ENCODE measurements at places on chromosomes 16 and 17.

DNA sequence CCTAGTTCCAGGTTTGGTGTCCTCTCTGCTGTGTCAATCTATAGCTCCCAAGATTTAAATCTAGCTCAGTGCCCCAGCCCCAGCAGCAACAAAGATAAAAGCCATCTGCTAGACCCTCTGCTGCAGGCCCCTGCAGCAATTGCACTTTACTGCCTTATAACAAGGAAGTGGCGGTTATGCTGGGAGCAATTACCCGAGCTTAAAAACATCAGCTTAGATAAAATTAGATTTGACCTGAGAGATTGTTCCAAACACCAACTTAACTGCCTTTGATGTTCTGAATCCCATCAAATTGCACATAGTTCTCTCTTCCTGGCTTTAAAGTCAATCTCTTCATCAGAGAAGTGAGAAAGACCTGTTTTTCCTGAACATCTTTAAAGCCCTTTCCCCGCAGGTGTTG, 62.4 kb upstream of the SHISA6 start:
- no peak for DNase-seq

DNA sequence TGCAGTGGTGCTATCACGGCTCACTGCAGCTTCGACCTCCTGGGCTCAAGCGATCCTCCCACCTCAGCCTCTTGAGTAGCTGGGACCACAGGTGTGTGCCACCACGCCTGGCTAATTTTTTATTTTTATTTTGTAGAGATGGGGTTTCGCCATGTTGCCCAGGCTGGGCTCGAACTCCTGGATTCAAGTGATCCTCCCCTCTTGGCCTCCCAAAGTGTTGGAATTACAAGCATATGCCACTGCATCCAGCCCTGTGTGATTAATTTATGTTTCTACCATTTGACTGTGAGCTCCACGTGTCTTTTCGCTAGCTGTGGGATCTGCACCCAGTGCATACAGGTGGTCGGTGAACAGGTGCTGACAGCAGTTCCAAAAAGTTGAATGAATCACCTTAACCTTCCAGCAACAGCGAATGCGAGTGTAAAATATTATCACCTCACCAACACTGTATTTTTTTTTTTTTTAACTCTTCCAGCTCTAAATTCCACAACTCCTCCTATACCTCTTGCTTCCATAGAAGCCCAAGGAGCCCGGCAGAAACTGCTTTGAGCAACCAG, 484 bp upstream of the NUDT7 start:
- DNase-seq = no peak

DNA sequence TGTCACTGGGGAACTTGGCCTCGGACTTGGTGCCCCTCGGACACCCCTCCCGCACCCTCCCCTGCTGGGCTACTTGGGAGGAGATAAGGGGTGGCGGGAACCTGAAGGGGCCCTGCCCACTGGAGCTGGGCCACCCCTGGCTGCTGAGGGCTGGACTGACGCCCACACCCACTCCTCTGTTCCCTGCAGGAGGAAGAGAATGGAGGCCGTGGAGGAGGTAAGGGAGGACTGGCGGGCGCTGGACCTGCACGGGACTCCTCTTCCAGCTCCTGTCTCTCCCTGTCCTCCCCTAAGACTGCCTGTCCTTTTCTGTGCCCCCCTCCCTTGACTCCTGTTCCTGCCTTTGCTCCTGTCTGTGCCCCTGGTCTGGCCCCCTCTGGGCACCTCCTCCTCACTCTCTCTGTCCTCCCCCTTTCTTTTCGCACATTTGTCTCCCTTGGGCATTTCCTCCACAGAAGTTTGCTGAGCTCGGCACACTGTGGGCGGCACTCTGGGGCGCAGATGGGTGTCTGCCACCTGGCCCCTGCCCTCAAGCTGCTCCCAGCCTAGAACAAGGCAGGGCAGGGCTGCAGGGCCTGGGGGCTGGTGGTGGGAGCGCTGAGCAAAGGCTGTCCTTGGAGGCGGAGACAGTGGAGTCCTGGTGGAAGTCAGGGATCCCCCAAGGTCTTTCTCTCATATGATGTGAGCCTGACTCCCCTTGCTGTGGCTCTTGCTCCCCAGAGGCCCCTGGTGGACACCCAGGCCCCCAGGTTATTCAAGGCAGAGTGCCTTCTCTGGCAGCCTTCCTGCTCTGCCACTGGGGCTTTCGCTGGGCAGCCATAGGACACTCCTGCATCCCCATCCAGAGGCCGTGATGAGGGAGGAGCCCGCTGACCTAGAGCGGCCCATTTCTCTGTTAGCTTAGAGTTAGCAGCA, 32.7 kb downstream of the ARHGAP23 start:
- no peak for DNase-seq

DNA sequence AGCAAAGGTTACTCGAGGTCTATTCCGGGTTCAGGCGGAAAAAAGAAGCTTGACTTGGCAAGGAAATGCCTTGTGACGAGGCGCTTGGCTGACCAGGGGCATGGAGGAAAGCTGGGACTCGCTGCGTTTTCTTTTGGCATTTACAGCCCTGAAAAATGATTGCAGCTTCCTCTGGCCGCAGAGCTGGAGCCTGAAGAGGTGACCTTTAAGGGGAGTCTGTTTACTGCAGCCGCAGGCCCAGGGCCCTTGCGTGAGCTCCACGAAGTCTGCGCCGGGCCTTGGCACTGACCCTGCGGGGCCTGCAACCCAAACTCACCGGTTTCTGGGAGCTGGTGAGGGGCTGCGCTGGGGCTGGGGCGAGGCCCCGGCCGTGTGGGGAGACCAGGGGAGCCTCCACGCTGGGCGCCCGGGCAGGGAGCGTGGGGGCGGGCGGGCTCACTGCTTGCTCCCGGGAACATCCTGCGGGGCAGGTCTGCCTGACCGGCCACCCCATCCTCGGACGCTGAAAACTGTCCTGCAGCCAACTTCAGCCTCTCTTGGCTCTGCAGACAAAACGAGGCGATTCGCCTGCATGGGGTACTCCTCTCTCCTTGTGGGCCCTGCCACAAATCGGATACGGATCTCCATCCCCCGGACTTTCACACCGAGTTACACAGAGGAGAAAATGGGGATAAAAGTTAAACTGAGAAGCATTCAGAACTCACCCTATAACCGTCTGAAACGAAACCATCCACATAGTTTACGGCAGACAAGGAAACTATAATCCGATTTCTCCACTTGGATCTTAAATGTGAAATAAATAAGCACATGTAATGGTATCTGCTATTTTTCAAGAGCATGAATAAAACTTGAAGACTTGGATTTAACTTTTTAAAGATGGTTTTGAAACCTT, 206.3 kb upstream of the FOXF1 start:
- no peak for DNase-seq

DNA sequence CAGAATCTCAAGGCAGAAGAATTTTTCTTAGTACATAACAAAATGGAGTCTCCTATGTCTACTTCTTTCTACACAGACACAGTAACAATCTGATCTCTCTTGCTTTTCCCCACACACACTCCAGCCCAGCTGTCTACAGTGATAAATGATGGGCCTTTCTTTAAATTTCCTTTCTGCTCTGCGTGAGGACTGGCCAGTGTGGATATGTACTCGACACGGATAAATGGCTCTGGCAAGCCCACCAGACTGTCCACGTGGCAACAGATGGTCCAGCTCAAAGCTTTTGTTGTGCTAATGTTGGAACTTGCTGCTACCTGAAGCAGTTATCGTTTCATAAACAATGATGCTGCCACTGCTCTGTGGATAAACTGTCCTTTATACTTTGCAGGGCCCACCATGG, 410.7 kb downstream of the TMEM114 start:
- no peak for DNase-seq

GRCh38 chr17:54626146-54626703, 274.4 kb upstream of the TOM1L1 start:
- DNase-seq = no peak

- DNase-seq = no peak
These were observed 4.2 kb downstream of the RPS6KB1 start for GRCh38 chr17:59897090-59897489.

GRCh38 chr16:23742766-23743165, 12.1 kb upstream of the CHP2 start:
- no peak for DNase-seq

DNA sequence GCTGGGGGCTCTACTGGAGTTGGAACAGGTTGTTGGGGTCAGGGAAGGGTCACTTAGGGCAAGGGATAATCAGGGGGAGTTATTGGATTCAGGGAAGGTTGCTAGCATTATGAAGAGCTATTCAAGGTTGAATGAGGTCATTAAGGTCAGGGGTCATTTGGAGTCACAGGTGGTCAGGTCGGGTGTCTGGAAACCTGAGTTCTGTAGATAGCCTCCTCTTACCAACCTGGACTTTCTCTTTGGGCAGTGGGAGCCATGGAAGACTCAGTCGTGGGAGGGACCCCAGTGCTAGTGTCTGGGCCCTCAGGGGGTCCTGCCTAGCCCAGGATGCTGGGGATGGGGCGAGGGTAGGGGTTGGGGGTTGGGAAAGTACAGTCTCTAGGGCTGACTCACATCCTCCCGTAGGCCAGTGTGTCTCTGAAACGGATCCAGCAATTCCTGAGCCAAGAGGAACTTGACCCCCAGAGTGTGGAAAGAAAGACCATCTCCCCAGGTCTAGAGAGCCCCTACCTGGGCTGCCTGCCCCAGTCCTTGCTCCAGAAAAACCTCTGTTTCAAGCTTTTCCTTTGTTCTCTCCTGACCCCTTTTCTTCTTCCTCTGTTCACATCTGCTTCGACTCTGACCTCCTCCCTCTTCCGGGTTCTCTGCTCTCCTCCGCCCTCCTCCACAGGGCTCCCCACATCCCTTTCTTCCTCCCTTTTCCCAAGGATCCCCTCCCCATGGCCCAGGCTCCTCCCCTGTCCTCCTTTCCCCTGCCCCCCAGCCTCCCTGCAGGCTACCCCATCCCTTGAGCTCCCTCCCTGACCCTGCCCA, 33.5 kb downstream of the ABCC3 start:
- DNase-seq = no peak

DNA sequence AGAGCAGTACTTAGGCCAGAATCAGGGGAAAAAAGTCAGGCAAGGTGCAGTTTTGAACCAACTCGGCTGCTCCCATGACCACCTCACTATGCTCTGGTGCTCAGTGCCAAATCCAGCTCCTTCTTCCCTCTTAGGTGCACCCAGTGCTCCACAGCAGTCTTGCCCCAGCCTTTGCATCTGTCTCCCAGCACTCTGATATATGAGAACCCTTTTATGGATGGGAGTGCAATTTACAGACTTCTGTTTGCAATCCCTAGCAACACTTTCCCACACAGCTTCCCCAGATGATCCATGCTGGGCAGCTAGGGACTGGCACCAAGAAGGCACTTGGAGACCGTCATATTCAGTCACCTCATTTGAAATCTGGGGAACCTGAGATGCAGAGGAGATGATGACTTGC, 267.9 kb upstream of the CCL2 start:
- no peak for DNase-seq

DNA sequence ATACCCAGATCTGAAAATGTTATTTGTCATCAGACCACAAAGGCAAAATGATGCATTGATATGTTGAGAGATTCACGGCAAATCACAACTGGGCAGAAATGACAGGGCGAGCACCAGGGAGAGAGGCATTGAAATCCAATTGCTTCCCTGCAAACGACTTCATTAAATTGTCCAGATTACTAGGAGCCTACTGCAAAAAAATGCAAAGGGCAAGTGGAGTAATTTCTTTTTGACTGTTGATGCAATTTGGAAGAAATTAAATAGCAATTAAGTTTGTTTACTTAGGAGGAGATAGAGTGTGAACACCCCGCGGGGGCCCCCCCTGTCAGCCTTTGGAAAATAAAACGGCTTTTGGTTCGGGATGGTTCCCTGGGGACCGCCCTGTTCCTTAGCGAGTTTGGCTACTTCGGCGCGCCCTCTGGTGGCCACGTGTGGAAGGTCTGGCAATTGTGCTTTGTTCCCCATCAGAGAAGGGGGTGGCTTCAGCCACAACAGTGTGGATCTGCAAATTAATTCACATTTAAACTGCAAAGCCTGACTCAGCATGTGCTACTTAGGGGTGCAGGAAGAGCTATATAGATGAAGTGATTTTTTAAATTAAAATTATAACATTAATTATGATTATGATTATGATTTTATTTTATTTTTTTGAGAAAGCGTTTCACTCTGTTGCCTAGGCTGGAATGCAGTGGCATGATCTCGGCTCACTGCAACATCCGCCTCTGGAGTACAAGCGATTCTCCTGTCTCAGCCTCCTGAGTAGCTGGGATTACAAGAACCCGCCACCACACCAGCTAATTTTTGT, 14.5 kb upstream of the TMC7 start:
- DNase-seq = peak; percentile 58

GRCh38 chr17:549177-550040, 165.2 kb downstream of the VPS53 start:
- no peak for DNase-seq

- DNase-seq = no peak
These were observed 520.8 kb downstream of the WWOX start for GRCh38 chr16:78620291-78620690.

GRCh38 chr17:8155231-8155995, 3.2 kb upstream of the PER1 start:
- DNase-seq = no peak
